Mesendoderm (in vitro differentiated cells): ENCODE measurements at places on chromosomes 16 and 17.

DNA sequence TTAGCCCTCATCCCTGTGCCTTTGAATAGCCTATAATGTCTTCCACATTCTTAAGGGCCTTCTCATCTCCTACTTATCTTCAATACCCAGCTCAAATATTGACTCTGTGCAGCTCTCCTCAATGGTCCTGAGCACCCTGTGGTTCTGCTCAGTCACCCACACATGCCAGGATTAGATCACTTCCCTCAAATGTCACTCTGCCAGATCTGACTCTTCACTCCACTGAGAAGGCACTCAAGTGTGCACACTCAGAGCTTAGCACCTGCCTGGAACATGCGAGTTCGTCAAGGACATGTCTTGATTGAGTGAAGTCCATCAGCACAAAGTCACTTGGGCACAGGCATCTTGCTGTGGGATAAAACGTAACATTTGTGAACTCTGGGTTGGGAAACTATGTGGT is 404.8 kb downstream of the CDH13 start:
- peak; percentile 8 for DNase-seq

DNA sequence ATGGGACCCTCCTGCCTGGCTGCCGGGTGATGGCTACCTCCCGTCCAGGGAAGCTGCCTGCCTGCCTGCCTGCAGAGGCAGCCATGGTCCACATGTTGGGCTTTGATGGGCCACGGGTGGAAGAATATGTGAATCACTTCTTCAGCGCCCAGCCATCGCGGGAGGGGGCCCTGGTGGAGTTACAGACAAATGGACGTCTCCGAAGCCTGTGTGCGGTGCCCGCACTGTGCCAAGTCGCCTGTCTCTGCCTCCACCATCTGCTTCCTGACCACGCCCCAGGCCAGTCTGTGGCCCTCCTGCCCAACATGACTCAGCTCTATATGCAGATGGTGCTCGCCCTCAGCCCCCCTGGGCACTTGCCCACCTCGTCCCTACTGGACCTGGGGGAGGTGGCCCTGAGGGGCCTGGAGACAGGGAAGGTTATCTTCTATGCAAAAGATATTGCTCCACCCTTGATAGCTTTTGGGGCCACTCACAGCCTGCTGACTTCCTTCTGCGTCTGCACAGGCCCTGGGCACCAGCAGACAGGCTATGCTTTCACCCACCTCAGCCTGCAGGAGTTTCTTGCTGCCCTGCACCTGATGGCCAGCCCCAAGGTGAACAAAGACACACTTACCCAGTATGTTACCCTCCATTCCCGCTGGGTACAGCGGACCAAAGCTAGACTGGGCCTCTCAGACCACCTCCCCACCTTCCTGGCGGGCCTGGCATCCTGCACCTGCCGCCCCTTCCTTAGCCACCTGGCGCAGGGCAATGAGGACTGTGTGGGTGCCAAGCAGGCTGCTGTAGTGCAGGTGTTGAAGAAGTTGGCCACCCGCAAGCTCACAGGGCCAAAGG is 36.8 kb downstream of the NLRC5 start:
- DNase-seq: no peak

DNA sequence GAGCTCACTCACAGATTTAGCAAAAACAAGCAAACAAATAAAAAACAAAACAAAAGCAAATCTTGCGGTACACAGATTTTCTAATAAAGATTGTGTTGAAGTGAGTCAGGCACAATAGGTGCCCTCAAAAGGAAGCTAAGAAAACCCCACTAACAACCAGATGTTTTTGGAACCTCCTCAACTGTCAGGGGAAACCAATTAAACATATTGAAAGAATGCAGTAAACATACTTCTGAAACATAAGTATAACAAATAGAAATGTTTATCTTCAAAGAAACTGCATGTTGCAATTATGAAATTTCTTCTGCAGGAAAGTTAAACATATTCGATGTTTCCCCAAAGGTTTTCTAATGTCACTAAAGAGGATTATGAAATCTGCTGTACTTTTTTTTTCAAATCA is 110.5 kb upstream of the CORO6 start:
- no peak for DNase-seq

- no peak for DNase-seq
Measured at GRCh38 chr17:5434984-5435383, 4.0 kb downstream of the C1QBP start.
